Left ventricle myocardium inferior (tissue), 1 donor: ENCODE measurements at places on chromosomes 12 and 14. TPM values are rescaled to one million over a fixed set of nuclear protein-coding genes. Genes with fewer than 3 reads are reported as not detected.
A peak's percentile ranks its signal among the peaks of the same experiment; 100 is the strongest.

GRCh38 chr12:12506496-12506890, 56.2 kb downstream of the DUSP16 start:
- DNase-seq: no peak

Gene SIX6
- total RNA-seq: not detected

DNA sequence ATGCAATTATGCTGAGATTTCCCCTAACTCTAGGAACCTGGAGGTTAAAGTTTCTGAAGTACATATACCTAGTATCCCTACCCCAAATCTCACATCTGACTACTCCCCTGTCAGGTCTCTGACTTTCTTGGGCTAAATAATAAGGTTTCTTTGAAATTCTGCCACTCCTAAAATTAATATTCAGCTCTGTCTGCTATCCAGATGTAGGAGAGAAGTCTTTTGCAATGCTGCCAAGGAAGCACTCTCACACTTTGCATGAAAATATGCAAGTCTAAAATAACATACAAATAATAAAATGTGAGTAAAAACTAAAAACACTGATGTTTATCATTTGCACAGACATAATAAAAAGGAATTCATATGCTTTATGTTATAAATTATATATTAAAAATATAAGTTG, 196.9 kb upstream of the LRFN5 start:
- DNase-seq: no peak

Gene RAPGEF3
- total RNA-seq: 34.8 TPM

- DNase-seq: no peak
These were observed 89.2 kb upstream of the TMEM263 start for GRCh38 chr12:106866426-106867080.

DNA sequence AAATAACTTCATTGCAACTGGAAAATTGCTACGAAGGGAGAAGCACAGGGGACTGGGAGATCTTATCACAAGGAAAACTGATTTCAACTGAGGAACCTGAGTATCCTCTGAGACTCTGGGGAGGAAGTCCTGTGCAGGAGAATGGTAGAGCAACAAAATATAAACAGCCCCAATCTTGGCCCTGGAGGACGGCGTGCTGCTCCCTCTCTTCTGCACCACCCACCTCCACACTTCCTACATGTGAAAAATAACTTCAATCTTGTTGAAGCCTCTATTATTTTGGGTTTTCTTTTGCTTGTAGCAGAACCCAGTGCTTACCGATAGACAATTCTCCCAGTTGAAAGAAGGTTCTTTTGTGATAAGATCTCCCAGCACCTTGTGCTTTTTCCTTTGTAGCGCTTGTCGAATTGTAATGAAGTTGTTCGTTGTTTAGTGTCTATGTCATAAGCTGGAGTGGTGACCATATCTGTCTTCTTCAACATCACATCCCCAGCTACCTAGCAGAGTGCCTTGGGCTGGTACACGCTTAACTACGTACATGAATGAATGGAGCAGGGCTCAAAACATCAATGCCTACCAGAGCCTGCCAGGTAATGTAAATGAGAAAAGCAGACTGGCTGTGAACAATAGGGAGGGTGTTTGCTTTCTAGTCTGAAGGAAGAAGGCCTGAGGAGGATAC, 2.8 kb upstream of the CD4 start:
- DNase-seq: no peak

GRCh38 chr12:45310627-45310968, 94.7 kb downstream of the ANO6 start:
- peak; percentile 22 for DNase-seq

- no peak for DNase-seq
These were observed 2.0 kb downstream of the PELI2 start for GRCh38 chr14:56120091-56120691.

DNA sequence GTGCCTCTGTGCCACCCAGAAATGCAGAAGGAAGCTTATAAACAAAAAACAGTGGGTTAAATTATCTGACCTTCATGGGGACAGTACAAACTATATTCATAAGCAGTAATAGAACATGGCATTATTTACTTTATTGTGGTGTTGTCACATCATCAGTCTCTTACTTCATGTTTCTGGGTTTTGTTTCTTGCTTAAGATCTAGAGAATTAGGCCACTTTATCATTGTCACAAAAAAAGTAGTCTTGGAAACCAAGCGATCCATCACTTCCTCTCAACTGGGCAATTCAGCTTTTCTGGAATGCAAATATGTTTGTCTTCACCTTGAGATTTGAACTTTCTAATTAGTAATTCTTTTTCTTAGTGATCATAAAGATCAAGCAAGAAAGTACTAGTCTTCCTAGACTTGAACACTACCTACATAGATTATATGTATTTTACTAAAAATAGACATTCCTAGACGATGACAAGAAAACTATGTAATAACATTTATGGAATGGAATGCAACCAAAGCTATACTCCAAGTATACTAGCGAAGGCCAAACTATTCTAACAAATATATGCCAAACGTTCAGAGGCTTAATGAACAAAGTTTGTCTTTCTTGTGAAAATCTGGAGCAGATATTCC, 363.4 kb downstream of the DAD1 start:
- DNase-seq: no peak

Gene STAC3
- total RNA-seq: 0.69 TPM

- DNase-seq: no peak
These were observed 474.6 kb downstream of the ETNK1 start for GRCh38 chr12:23099604-23100003.

DNA sequence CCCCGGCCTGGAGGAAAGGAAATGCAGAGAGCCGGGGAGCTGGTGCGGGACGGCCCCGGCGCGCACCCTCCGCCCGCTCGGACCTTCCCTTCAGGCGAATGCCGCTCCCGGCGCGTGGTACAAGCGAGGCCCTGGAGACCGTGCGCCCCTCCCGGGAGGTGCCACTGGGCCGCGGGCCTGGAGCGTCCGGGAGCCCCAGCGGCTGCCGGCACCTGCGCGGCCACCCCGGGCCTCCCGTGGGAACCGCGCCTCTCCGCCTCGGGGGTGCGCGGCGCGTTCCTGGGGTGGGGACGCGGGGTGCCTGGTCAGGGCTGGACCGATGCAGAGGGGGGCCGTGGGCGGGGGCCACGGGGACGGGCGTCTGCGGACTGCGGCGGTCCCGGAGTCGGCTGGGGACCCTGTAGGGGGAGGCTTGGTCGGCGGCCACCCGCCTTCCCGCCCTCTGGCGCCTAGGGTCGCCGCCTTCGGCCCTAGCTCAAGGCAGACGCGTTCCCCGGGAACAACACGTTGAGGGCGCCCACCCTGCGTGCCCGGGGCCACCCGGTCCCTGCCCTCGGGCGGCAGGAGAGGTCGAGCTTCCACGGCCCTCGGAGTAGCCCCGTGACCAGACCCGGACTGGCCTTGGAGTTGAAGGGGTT, 599 bp downstream of the PAPLN start:
- no peak for DNase-seq

Gene TMEM233
- total RNA-seq: 0.11 TPM

Gene LRFN5
- total RNA-seq: 0.30 TPM

- DNase-seq: no peak
These were observed 977 bp upstream of the TMEM120B start for GRCh38 chr12:121711361-121712189.

Gene GLIPR1L1
- not detected for total RNA-seq

Gene OAS2
- 4.8 TPM for total RNA-seq

DNA sequence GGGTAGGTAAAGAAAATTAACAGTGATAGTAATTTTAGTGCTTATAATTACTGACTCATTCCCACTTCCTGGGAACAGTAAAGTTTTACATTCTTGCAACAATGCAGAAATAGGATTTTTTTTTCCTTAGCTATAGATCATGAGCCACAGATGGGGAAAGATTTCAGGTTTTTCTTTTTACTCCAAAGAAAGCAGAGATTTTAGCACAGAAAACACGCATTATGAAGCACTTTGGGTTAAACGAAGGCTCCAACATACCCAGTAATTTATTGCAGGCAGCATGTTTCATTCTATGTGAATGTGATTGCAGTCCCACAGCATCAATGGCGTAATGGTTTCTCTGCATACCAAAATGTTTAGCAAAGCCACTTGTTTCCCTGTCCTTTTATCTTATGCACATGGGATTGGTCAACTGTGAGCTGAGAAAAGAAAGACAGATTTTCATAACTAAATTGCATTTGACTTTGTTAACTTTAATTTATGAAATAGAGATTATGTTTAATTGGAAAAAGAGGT, 124.6 kb upstream of the E2F7 start:
- no peak for DNase-seq

GRCh38 chr12:123580772-123581171, 3.6 kb upstream of the TMED2 start:
- DNase-seq: no peak

Gene CLEC1B
- not detected for total RNA-seq
